NB4 (cell line): ENCODE measurements at places on chromosomes 7 and 10.
A peak's percentile ranks its signal among the peaks of the same experiment; 100 is the strongest.

- DNase-seq: peak; percentile 77
These were observed 39.9 kb upstream of the FGL2 start for GRCh38 chr7:77239471-77239870.

DNA sequence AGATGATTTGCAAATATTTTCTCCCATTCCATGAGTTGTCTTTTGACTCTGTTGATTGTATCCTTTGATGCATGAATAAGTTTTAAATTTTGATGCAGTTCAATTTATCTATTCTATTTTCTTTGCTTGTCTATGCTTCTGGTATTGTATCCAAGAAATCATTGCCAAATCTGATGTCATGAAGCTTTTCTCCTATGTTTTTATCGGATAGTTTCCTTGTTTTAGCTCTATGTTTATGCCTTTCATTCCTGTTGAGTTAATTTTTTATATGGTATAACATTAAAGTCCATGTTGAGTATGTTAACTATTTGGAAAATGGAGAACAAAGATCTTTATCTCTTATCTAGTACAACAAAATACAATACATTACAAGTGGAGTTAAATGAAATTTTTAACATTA lies 27.6 kb upstream of the VPS41 start:
- no peak for DNase-seq

DNA sequence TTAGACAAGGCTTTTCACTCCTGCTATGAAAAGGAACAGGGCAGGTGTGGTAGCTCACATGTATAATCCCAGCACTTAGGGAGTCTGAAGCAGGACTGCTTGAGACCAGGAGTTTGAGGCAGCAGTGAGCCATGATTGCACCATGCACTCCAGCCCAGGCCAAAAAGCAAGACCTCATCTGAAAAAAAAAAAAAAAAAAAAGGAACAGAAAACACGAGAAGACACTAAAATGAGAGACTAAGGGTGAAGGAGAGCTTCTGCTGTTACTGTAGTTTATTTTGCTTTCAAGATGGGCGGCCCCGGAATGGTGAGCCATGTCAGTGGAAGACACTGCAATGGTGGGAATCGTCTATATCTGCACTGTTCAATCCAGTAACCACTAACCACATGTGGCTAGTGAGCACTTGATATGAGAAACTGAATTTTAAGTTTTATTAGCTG lies 9.9 kb downstream of the PIP4K2A start:
- DNase-seq: no peak

GRCh38 chr7:2804227-2804763 lies 39.8 kb downstream of the GNA12 start:
- DNase-seq: no peak

GRCh38 chr7:95906851-95907250 lies 134.5 kb downstream of the DYNC1I1 start:
- no peak for DNase-seq

DNA sequence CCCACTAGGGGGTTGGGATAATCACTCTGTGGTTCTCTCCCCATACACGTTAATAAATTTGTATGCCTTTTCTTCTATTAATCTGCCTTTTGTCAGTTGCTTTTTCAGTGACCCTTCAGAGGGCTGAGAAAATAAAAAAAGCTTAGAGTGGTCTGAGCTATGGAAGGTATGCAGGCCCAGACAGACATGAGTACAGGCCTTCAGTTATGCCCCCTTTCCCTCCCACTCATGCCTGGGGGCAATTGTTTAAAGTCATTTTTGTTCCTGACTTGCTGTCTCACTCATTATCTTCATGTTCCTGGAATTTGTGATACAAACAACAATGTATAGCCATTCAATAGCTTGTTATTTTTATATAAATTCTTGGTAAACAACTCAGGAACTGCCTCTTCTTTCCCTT lies 170.8 kb downstream of the AKR1D1 start:
- DNase-seq: no peak

DNA sequence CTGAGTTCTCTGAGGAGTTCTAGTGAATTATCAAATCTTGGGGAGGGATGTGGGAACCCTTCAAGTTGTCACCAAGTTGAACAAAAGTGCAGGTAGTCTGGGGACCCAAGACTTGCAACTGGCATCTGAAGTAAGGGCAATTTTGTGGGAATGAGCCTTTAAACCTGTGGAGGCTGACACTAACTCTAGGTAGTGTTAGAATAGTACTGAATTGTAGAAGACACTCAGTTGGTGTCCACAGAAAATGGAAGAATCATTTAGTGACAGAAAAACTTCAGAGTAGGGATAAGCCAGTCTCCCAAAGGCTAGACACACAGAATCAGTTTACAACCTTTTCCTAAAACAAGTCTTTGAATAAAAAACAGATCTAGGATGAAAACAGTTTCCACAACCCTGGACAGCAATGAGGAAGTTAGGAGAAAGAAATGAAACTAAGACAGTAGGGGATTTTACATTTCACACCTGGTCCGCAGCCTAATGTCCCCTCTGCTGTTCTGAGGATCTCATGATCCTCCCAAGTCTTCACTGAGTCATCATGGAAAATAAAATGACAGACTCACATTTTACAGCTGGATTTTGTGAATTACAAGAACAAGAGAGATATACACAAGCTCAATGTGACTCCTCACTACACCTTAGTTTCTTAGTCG lies 23.0 kb upstream of the ING3 start:
- no peak for DNase-seq

DNA sequence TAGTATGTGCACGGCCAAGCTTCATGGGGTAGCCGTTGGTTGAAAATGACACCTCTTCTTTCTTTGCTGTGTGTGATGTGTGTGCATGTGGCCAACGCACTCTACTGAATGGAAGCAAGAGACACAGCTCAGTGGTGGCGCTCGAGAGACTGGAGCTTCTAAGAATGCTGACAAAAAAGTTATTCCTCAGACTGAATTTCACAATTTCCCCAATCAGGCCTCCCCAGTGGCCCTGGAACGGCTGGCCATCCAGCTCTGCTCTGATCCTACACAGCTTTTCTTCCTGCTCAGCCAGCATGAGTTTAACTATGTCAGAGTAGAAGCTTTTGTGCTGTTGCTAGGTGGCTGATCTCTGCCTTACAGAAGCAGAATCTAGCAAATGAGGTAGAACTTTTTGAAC lies 186.7 kb upstream of the PLXDC2 start:
- DNase-seq: peak; percentile 33

- DNase-seq: no peak
These were observed 77.5 kb downstream of the AFAP1L2 start for GRCh38 chr10:114326795-114327194.
